ENCODE measurements at places on chromosomes 1 and 21.

- DNase-seq = no peak
These were observed 67.0 kb downstream of the LMX1A start for GRCh38 chr1:165289556-165289955.

GRCh38 chr1:154969860-154970452 is 591 bp downstream of the SHC1 start:
- no peak for DNase-seq

- DNase-seq = no peak
These were observed 117.6 kb downstream of the AK5 start for GRCh38 chr1:77399250-77400086.

- no peak for DNase-seq
These were observed 74.2 kb downstream of the KIRREL1 start for GRCh38 chr1:158067662-158068061.

DNA sequence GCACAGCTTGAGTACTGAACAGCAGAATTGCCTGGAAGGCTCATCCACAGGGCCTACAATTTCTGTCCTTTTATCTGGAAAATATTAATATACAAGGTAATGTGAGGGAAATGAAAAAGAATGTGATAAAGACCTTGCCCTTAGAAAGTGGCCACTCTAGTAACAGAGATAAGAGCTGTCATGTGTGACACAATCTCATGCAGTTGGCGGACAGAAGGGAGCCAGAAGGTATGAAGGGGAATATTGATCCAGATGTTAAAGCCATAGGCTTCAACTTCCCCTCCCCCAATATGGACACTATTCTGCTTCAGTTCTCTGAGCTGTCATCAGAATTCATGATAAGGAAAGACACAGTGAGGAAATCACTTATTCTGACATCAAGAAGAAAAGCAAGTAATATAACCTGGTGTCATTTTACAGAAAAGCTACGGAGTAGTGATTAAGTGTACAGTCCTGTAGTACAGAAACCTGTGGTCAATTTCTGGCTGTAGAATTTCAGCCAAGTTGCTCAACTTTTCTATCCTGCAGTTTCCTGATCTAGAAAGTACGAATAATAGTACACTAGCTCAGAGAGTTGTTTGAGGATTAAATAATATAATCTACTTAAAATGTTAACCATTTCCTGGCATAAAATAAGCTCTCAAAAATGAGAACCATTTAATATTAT is 572.1 kb downstream of the DPYD start:
- no peak for DNase-seq

- no peak for DNase-seq
These were observed 70.1 kb upstream of the CASZ1 start for GRCh38 chr1:10866321-10867093.

DNA sequence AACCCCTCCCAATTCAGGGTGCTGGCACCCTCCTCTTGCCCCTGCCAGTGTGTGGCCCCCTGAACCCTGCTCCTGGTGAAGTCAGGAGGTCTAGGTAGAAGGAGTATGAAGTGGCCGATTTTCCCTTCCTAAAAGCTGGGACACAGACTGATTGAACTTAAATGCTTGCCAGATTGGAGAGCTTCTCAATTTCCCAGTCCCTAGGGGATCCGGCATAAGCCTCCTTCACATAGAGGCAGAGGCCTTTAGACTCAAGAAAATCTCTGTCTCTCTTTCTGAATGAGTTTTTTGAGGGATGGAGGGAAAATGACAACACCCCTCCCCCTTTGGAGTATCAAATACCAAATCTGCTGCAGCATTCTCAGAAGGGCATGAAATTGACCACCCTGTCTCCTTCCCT is 51.5 kb downstream of the SYT2 start:
- no peak for DNase-seq

GRCh38 chr1:160374306-160375110 is 7.6 kb downstream of the NHLH1 start:
- no peak for DNase-seq

GRCh38 chr1:90012300-90012699 is 17.4 kb downstream of the ZNF326 start:
- DNase-seq = no peak

- DNase-seq = no peak
These were observed 53.4 kb downstream of the CD2 start for GRCh38 chr1:116807394-116808199.

- no peak for DNase-seq
These were observed 81.4 kb upstream of the PRDX6 start for GRCh38 chr1:173395762-173396161.

DNA sequence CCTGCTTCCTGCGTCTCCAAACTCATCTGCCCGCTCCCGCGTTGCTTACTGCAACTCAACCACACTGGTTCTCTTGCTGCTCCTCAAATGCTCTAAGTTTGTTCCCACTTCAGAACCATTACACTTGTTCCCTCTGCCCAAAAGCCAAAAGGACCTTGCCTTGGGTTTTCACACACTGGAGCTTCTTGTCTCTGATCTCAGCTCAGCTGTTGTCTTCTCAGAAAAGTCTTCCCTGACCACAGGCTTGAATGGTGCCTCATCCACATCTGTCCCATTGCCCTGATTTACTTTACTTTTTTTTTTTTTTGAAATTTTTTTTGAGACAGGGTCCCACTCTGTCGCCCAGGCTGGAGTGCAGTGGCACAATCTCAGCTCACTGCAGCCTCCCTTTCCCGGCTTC is 44.3 kb upstream of the SYT14 start:
- DNase-seq = no peak

GRCh38 chr1:228146417-228147150 is 3.1 kb upstream of the GJC2 start:
- DNase-seq = no peak
